Fibroblast of villous mesenchyme (primary cell): ENCODE measurements at places on chromosomes 4 and X. TPM values are rescaled to one million over a fixed set of nuclear protein-coding genes. Genes with fewer than 3 reads are reported as not detected.

GRCh38 chr4:88211473-88212252 is 53.2 kb upstream of the ABCG2 start:
- peak; percentile 60 for DNase-seq

DNA sequence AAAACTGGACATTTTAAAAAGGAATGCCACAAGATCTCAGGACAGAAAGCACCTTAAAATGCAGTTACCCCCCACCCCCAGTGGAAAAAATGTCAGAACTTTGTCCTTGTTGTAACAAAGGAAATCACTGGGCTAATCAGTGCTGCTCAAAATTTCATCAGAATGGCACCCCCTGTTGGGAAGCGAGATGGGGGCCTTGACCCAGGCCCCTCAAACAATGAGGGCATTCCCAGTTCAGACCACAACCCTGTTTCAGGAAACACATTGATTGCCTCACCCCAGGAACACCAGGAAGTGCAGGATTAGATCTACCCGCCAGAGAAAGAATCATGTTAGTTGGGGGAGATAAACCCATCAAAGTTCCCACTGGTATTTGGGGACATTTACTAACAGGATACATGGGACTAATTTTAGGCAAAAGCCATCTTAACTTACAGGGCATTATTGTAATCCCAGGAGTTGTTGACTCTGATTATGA is 16.4 kb downstream of the SPIN2B start:
- DNase-seq = no peak

CXorf49 gene
- not detected in 2 replicates for total RNA-seq

GRCh38 chrX:75278991-75279390 is 5.1 kb downstream of the UPRT start:
- peak; percentile 81 for DNase-seq

- no peak for DNase-seq
Measured at GRCh38 chr4:116397714-116398113, 687.7 kb downstream of the TRAM1L1 start.

TRPC5OS gene
- total RNA-seq = not detected in 2 replicates

TCEAL6 gene
- not detected in 2 replicates for total RNA-seq

DNA sequence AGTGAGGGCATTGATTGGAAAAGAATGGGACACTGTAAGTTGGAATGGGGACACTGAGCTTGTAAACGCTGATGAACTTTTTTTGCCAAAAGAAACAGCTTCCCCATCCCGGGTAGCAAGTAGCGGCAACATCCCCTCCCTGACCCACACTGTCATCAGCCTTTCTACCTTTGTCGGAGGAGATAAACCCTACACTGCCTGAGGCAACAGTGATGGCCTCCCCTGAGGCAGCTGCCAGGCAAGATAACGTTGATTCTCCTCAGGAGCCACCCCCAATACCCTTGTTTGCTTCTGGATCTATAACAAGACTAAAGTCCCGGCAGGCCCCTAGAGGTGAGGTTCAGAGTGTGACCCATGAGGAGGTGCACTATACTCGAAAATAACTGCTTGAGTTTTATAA is 10.3 kb upstream of the RAB33B start:
- no peak for DNase-seq

GRCh38 chr4:98546910-98547594 is 111.4 kb downstream of the TSPAN5 start:
- peak; percentile 79 for DNase-seq

GRCh38 chr4:183830438-183830985 is 74.6 kb upstream of the STOX2 start:
- DNase-seq = no peak

NPY2R gene
- not detected in 2 replicates for total RNA-seq

- no peak for DNase-seq
Measured at GRCh38 chr4:38008571-38009021, 48.4 kb downstream of the PTTG2 start.

DNA sequence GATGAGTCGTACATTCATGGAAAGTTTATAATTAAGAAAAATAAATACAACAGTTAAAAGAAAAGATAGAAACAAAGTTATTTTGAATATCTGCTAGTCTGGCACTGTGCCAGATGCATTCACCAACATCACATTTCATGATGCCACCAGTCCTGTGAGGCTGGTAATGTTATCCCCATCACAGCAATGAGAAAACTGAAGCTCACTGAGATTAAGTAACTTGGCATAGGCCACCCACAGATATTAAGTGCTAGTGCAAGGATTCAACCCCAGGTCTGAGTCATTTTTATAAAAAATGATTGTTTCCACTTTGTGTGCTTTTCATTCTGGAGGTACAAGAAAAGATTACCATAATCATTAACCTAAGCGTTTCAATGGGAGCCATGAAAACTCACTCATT is 65.0 kb upstream of the IL15 start:
- peak; percentile 6 for DNase-seq

- no peak for DNase-seq
Measured at GRCh38 chrX:20129547-20129946, 12.1 kb downstream of the EIF1AX start.

- no peak for DNase-seq
Measured at GRCh38 chrX:2958199-2958598, 29.1 kb upstream of the ARSD start.

POLR2B gene
- 91.5 and 136 TPM in 2 replicates for total RNA-seq

GRCh38 chr4:182338746-182339145 is 95.5 kb downstream of the TENM3 start:
- no peak for DNase-seq

USP51 gene
- total RNA-seq = 2.6 and 3.5 TPM in 2 replicates

DIAPH2 gene
- 15.5 and 20.3 TPM in 2 replicates for total RNA-seq

GRCh38 chr4:42632653-42633382 is 24.1 kb downstream of the ATP8A1 start:
- no peak for DNase-seq

- DNase-seq = no peak
Measured at GRCh38 chr4:168842186-168842585, 167.9 kb downstream of the CBR4 start.

GRCh38 chrX:22314692-22315091 is 42.0 kb downstream of the CBLL2 start:
- no peak for DNase-seq

GRCh38 chr4:26458157-26458561 is 32.1 kb downstream of the CCKAR start:
- DNase-seq = no peak

MUC7 gene
- total RNA-seq = not detected in 2 replicates

GAGE2A gene
- not detected in 2 replicates for total RNA-seq

GRCh38 chr4:70768301-70768948 is 46.7 kb downstream of the RUFY3 start:
- no peak for DNase-seq

CHRNA9 gene
- total RNA-seq = under 0.01 TPM in 1 of 2 replicates, not detected in the other

DNA sequence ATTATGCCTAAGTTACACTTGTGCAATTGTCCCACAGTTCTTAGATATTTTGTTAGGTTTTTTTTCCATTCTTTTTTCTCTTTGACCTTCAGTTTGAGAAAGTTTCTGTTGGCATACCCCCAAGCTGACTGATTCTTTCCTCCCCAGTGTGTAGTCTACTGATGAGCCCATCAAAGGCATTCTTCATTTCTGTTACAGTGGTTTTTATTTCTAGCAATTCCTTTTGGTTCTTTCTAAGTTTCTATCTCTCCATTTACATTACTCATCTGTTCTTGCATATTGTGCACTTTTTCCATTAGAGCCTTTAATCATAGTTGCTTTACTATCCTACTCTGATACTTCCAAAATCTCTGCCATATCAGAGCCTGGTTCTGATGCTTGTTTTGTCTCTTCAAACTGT is 31.9 kb downstream of the CASP6 start:
- DNase-seq = no peak

GRCh38 chrX:115560978-115561604 is at the start of gene PLS3:
Gene PLS3, plus strand, starts transcription at chrX:115561174. Its CDS starts 49,077 bp downstream, at chrX:115610251.
- peak; percentile 88 for DNase-seq

GRCh38 chr4:115657991-115658650 is 544.7 kb upstream of the NDST4 start:
- DNase-seq = no peak

- DNase-seq = peak; percentile 26
Measured at GRCh38 chr4:176187624-176188023, 7.8 kb downstream of the SPATA4 start.

GRCh38 chr4:24856586-24856985 is 56.3 kb downstream of the CCDC149 start:
- DNase-seq = peak; percentile 29

DNA sequence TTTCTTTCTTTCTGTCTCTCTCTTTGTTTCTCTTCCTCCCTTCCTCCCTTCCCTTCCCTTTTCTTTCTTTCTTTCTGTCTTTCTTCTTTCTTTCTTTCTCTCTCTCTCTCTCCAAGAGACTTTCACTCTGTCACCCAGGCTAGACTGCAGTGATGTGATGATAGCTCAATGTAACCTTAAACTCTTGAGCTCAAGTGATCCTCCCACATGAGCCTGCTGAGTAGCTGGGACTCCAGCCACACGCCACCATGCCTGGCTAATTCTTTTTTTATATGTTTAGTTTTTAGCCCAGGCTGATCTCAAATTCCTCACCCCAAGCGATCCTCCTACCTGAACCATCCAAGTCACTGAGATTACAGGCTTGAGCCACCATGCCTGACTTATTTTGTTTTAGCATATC is 64.3 kb upstream of the EMCN start:
- no peak for DNase-seq

DNA sequence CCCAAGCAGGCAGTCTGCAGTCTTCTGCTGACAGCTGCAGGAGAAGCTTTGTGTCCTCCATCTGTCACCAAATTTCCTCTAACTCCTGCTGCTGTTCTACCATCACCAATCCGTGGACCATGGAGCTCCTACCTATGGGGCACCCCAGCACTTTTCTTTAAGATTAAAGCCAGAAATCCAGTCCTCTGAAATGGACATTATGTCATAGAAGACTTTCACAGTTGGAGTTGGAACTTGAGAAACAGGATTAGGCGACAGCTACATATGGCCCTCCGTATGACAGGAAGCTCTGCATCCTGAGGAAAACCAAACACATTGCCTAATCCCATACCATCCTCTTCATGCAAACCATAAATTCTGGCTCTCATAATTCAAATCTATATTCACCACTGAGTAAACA is 470.6 kb upstream of the GALNTL6 start:
- no peak for DNase-seq

DNA sequence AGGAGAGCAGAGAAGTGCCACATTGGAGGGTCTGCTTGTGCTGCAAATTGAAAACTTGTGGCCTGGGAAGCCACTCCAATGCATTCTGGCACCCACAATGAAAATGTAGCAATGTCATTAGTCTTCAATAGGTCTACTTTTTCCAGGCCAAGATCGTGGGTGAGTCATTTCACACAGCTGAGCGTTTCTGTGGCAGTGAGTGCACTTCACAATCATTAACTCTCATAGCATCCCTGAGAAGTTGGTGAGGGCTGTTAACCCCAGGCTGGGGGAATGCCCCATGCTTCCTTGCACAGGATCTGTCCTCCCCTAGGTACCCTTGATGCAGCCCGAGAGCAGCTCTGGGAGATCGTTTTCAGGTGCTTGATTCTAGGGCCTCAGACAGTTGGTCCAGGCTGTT is 196.8 kb upstream of the ATP6AP2 start:
- no peak for DNase-seq

DNA sequence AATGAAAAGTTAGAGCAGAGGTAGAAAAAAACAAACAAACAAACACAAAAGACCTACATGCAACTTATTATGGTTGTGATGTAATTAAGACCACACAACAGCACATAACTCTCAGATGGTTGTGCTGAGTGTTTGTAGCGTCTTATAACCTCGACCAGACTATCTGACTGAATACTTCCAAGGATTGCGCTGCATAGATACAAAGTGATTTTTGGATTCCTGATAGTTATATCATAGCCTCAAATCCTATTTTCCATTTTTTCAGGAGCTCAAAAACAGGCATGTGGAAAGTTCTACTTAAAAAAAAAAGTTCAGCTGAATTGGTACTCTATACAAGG is 236.1 kb downstream of the SPRY1 start:
- DNase-seq = peak; percentile 8

SPARCL1 gene
- total RNA-seq = under 0.01 TPM in 1 of 2 replicates, not detected in the other

DNA sequence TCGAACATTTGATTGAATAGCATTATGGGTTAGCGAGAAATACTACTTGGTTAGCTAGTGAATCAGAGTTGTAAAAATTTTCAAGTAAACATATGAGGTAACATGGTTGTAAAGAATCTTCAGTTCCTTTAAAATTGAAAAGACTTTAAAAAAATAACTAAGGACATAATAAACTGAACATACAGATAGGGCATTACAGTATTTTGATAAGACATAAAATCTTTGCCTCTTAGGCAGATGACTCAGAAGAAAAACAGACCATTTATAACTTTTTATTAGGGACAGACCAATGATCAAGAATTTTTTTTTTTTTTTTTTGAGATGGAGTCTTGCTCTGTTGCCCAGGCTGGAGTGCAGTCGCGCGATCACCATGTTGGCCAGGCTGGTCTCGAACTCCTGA is 43.1 kb downstream of the PNMA5 start:
- DNase-seq = no peak

DNA sequence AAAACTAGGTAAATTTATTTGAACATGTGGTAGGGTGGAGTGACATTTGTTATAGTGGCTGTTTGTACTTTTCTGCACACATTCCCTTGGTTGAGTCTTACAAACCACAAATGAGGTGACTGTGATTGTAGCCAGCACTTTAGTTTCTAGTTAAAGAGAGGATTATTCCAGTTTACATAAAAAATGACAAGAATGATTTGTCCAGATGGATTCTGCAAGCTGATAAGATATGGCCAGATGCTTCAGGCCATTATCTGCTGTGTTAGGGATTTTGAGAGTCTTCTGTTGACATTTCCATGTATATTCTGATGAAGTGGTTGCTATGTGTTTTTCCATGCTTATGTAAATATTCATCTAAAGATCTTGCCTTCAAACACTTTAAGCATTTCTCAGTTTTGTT is 31.0 kb upstream of the PDE5A start:
- peak; percentile 97 for DNase-seq
